ENCODE measurements at places on chromosomes 6 and 20. TPM values are rescaled to one million over a fixed set of nuclear protein-coding genes. Genes with fewer than 3 reads are reported as not detected.

GNL1 gene
- 45.2 TPM for total RNA-seq

OPRL1 gene
- 0.98 TPM for total RNA-seq

PYGB gene
- 85.7 TPM for total RNA-seq

ROS1 gene
- not detected for total RNA-seq

HAO1 gene
- not detected for total RNA-seq

DDX43 gene
- total RNA-seq = 3.0 TPM

STK38 gene
- total RNA-seq = 38.1 TPM

GPLD1 gene
- 2.7 TPM for total RNA-seq

TUBB2B gene
- total RNA-seq = 13.7 TPM

GTSF1L gene
- not detected for total RNA-seq

TMEM74B gene
- 1.5 TPM for total RNA-seq

VPS52 gene
- total RNA-seq = 44.8 TPM

CDKN1A gene
- total RNA-seq = 112 TPM

- H3K36me3 ChIP-seq = no peaks in the 10 kb centered on the region
- no peaks in the 10 kb centered on the region for H3K27me3 ChIP-seq
- no peaks in the 10 kb centered on the region for H3K4me1 ChIP-seq
- no peak overlapping the region for H3K27ac ChIP-seq
Measured at GRCh38 chr20:58184063-58184462, 44.4 kb downstream of the ANKRD60 start.

GRCh38 chr20:1002682-1003561, 811 bp upstream of the RSPO4 start:
- H3K36me3 ChIP-seq = no peaks in the 10 kb centered on the region
- H3K27me3 ChIP-seq = no peaks in the 10 kb centered on the region
- DNase-seq = no peak
- H3K4me3 ChIP-seq = no peak overlapping the region

DNA sequence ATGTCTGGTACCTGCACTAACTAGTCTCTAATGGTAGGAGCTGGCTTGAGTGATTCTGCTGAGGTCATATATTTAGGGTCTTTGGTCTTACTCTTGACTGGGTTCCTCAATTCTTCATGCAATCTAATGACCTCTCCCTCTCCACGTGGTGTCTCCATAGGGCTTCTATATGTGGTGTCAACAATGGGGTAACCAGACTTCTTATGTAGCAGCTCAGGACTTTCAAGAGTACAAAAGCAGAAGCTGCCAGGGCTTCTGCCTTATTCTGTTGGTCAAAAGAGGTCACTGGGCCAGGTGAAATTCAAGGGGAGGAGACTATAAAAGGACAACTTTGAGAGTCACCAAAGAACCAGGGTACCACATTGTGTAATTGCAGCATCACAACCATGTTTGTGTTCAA, 54.3 kb downstream of the NUS1 start:
- no peaks in the 10 kb centered on the region for H3K36me3 ChIP-seq
- no peaks in the 10 kb centered on the region for H3K27me3 ChIP-seq
- no peak for DNase-seq
- H3K4me3 ChIP-seq = no peak overlapping the region

DNA sequence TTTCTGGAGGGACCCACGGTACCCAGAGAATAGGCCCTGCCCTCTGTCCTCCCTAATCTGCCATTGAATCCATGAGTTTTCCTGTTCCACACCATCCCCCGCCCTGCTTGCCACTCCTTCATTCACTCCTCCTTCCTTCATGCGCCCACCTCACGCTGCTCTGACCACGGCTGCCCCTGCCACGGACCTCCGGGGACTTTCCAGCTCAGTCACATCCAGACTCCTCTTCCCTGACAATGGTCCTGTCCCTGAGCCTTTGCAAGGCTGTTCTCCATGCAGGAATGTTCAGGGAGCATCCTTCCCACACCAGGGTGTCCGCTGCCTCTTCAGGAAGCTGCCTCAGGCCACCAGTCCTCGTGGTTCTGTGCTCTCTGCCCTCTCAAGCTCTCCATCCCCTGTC, 25.9 kb downstream of the GLP1R start:
- no peaks in the 10 kb centered on the region for H3K27me3 ChIP-seq
- H3K4me3 ChIP-seq = no peak overlapping the region

GRCh38 chr6:89353118-89353556, 615 bp upstream of the UBE2J1 start:
- peak overlapping the region; percentile 94 for H3K4me3 ChIP-seq
- H3K27ac ChIP-seq = peak overlapping the region; percentile 97
- DNase-seq = no peak
- no peaks in the 10 kb centered on the region for H3K36me3 ChIP-seq

GRCh38 chr20:56986931-56987720, 279.3 kb downstream of the BMP7 start:
- H3K36me3 ChIP-seq = no peaks in the 10 kb centered on the region
- H3K4me1 ChIP-seq = no peaks in the 10 kb centered on the region
- no peaks in the 10 kb centered on the region for H3K27me3 ChIP-seq
- DNase-seq = no peak
- no peak overlapping the region for H3K27ac ChIP-seq
- H3K4me3 ChIP-seq = no peak overlapping the region

DNA sequence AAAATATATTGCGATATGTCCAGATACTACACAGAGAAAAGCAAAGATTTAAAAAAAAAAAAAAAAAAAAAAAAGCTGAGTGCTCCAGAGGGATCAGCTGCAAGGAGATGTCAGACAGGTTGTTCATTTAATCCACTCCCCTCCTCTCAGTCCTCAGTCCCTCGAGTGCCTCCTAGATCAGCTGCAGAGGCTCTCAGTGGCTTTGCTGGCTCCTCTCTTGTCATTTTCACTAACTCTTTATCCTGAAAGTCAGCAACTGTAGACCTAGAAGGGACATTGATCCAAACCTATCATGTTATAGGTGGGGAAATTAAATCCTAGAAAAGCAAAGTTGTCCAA, 61.6 kb downstream of the KIAA0319 start:
- no peak overlapping the region for H3K4me3 ChIP-seq
- DNase-seq = no peak

- peaks cover 87% of the 10 kb centered on the region for H3K36me3 ChIP-seq
- H3K27ac ChIP-seq = no peak overlapping the region
- DNase-seq = no peak
- H3K4me1 ChIP-seq = no peaks in the 10 kb centered on the region
Measured at GRCh38 chr6:35068644-35069043, 72.5 kb downstream of the TCP11 start.

DNA sequence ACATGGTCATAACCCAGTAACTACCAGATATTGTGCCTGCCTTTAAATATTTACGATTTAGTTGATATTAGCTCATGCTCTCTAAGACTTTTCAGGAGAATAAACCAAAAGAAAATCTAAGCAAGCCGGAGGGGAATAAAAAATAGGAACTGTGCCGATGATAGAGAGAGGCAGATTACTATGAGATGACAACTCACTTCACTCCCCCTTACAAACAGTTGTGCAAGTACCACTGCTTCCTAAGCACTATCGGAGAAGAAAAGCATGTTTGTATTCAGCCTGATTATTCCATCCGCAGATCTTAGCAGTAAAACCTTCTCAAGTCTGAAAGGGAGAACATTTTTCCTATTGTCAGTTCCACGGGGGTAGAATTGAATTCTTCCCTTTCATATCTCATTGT, 294.4 kb downstream of the KCNQ5 start:
- no peaks in the 10 kb centered on the region for H3K4me1 ChIP-seq
- no peak overlapping the region for H3K27ac ChIP-seq
- DNase-seq = no peak
- no peak overlapping the region for H3K4me3 ChIP-seq

DNA sequence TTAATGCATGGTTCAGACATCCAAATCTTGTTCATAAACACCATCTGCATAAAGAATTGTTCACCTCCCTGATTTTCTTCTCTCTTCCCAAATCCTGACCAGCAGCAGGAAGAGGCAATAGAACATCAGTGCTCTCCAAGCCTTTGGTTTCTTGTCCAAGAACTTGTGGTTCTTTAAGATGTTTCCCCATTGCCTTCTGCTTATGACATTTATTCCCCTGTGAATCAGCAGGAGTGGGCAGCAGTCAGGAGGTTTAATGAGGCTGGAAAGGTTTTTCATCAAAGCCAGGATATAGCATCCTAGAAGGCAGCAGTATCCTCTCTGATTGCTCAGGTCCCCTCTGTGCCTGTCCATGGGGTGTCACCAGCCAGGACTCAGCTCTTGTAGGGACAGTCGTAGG, 5.3 kb downstream of the HDDC2 start:
- no peak for DNase-seq
- H3K36me3 ChIP-seq = no peaks in the 10 kb centered on the region
- no peaks in the 10 kb centered on the region for H3K27me3 ChIP-seq

DNA sequence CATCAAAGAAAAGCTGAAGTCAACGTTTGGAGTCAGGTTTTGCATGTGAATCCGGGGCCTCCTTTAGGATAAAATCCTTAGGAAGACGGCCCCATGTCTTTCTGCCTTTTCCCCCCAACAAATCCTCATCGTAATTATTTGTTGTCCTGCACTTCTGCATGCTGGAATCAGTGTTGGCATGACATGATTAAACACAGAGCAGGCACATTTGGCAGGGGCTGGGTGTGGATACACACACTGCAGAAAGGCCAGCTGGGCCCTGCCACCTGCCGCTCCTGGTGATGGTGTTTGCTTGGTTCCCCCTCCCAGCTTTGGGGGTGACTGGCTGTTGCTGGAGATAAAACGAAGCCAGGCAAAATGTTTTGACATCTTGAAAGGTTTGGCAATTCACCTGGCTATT, 46.3 kb upstream of the FOXA2 start:
- H3K27me3 ChIP-seq = no peaks in the 10 kb centered on the region
- H3K27ac ChIP-seq = no peak overlapping the region
- no peak for DNase-seq
- H3K36me3 ChIP-seq = no peaks in the 10 kb centered on the region
- H3K4me3 ChIP-seq = no peak overlapping the region

DNA sequence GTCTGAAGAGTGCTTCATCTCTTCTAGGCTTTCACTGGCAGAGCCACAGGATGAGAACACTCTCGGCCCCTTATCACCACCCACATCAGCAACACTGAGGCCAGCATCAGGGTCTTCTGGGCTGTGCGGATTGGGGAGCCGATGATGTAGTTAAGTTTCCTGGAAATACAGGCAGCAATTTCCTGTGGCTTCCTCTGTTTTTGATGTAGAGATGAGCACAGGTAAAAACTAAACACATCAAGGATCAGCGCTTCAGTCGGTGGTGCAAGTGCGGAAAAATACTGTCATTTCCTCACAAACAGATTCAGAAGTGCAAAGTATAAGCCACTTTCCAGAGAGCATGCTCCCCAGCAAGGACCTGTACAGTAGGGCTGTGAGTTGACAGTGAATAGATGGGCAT, 62.6 kb downstream of the BACH2 start:
- no peak overlapping the region for H3K27ac ChIP-seq
- no peak overlapping the region for H3K4me3 ChIP-seq
- H3K4me1 ChIP-seq = peaks cover 22% of the 10 kb centered on the region

DNA sequence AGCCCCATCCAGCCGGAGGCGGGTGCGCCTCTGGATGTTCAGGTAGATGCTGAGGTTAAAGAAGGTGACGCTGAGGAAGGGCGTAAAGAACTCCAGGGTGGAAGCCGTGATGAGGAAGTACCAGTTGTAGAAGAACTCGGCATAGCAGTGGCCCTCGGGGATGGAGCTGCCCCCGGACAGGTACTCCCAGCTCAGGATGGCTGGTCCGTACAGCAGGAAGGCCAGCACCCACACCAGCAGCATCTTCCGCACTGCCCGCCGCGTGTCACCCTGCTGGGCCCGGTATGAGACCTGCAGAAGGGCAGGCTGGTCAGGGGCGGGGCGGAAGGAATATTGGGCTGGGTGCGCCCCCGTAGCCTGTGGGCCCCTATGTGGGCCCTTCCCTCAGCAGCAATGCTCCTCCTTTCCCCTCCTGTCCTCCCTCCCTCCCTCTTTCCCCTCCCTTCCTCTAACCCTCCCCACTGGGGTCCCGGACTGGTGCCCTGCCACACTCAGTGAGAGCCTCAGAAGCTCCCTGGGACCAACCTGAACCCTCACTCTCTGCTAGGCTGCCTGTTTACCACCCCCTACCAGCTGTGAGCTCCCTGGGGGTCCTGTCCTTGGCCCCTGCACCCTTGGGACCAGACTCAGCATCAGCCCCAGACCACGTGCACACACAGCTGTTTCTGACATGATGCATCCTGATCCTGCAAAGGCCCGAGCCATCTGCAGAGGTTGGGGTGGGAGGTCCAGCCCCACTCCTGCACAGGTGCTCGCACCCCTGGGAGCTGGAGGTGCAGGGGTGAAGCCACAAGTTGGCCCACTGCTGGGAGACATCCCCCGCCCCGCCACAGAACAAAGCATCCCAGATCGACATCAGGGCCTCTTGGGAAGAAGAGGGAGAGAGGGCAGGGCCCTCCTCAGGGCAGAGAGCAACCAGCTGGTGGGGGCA, 3.2 kb downstream of the HRH3 start:
- no peak for DNase-seq
- peaks cover 85% of the 10 kb centered on the region for H3K27me3 ChIP-seq
- no peaks in the 10 kb centered on the region for H3K36me3 ChIP-seq
- H3K27ac ChIP-seq = no peak overlapping the region
- peaks cover 7% of the 10 kb centered on the region for H3K4me1 ChIP-seq

DNA sequence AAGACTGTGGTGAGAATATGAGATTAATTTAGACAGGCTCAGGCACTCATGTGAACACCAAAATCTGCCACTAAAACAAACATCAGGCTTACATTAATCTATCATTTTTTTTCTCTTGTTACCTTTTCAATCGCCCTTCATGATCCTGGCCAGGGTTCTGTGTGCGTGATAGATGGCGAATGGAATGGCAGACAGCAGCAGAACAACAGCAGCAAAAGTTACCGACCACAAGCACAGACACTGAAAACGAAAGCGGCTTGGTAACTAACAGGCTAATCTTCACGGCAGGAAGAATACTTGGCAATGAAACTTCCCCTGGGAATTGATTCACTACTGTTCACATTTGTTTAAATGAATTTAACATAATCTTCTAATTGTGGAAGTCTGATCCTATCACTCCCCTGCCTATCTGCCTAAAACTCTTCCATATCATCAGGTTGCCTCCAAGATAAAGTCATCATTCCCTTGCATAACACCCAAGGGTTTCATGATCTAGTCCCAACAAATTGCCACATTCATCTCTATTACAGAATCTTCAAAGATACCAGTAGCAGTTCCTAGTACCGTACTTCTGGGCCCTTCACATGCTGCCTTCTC, 28.7 kb downstream of the PTPRK start:
- no peak for DNase-seq
- H3K27me3 ChIP-seq = no peaks in the 10 kb centered on the region
- no peak overlapping the region for H3K27ac ChIP-seq
- no peaks in the 10 kb centered on the region for H3K4me1 ChIP-seq
- H3K36me3 ChIP-seq = no peaks in the 10 kb centered on the region

Measured in tibial nerve (tissue), 4 donors.